ENCODE measurements at places on chromosomes 2 and 18.
A peak's percentile ranks its signal among the peaks of the same experiment; 100 is the strongest.

DNA sequence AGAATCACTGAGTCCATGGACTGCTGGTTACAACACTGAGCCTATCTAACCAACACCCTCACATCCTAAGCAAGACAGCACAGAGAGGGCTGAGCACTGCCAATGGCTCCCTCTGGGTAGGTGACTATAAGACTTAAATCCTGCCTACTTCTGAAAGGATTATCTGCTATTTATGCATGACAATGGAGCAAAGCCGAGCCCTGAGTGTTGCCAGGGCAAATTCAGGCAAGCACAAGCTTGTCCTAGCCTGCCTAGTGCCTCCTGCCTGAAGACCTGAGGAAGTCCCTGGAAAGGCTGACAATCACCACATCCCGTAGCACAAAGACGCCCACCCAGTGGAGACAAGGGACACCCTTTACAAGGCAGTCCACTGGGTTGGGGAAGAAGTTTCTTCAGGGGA lies 129.7 kb downstream of the OSR1 start:
- DNase-seq: no peak

DNA sequence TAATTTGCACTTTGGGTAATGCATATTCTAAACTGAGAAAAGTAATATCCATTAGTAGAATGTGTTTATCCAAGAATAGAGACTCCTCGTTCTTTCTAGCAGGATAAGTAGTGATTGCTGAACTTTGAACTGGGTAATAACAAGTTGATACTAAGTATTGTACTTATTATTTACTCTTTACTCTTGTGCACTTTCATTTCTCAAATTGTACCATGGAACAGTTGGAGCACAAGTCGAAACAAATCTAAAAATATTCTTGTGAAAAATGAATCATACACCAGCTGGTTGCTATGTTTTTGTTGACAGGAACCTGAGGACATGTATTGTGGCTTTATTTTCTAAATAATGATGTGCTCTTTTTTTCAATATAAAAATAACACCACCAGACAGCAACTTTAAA lies 111.9 kb downstream of the RGPD3 start:
- DNase-seq: no peak

- peak; percentile 9 for DNase-seq
These were observed 713.4 kb downstream of the LRRTM4 start for GRCh38 chr2:76808732-76809131.

GRCh38 chr2:204973616-204974015 lies 428.3 kb downstream of the PARD3B start:
- no peak for DNase-seq

DNA sequence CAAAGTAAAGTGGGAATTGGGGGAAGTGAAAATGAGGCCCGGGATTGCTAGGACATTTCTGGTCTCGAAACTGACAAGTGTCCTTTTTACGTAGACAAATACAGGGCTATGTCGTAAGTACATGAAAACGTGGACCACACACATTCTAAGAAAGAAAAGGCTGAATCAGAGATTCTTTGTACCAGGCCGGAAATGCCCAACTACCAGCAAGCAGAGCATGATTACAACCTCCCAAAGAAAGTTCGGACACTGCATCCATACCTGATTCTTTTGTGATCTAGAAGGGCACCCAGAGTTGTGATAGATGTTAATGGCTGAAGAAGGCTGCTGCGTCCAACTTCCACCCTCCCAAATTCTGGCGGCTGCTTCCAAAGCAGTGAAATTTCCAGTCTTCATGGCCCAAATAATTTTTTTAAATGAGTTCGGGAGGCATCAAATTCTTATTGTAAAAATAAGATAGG lies 1.7 kb downstream of the RBMS1 start:
- DNase-seq: peak; percentile 86

- DNase-seq: no peak
These were observed 8.2 kb downstream of the KCNJ3 start for GRCh38 chr2:154706660-154707059.
